Activated T-helper 2 cell treated with anti-CD3 and anti-CD28 coated beads, Interferon-gamma antibody, Interleukin-2, Interleukin-4, amounts not matched to agents 10 μg/mL and 5 μg/mL and 100 μg/mL, durations not matched to agents 14 hours and 24 hours and 36 hours (primary cell): ENCODE measurements at places on chromosomes 4 and X. TPM values are rescaled to one million over a fixed set of nuclear protein-coding genes. Genes with fewer than 3 reads are reported as not detected.

BTK gene
- 0.11 and 0.25 TPM in 2 replicates for total RNA-seq

- DNase-seq = no peak
These were observed 41.0 kb upstream of the CDKN2AIP start for GRCh38 chr4:183403486-183403885.

DNA sequence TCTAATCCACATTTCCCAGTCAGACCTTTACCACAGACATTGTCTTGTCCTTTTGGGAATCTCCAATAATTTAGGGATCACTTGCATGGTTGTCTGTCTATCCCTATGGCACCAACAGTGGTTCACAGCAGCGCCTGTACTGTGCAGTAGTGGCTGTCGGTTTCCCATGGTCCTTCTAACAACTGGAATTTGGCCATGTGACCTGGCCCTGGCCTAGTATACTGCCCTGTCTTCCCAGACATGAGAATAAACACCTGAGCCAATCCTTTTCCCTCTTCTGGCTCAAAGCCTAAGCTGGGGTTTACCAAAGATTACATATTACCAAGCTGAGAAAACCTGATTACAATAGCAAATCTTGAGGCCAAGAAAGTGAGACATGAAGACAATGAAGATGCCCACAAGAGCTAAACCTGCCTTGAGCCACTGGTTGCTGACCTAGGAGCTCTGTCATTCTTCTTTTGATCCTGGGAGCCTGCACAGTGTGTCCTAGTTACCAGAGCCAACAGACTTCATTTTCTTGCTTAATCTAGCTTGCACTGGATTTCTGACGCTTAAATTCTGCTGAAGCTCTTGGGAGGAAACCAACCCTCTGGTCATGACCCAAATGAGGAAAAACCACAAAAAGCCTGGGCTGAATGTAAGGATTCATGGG, 92.1 kb downstream of the SCD5 start:
- no peak for DNase-seq

- DNase-seq = no peak
These were observed 36.0 kb downstream of the MAML3 start for GRCh38 chr4:140117947-140118346.

- DNase-seq = no peak
These were observed 78.9 kb downstream of the MBNL3 start for GRCh38 chrX:132409780-132410556.

HHIP gene
- total RNA-seq = not detected in 2 replicates

DNA sequence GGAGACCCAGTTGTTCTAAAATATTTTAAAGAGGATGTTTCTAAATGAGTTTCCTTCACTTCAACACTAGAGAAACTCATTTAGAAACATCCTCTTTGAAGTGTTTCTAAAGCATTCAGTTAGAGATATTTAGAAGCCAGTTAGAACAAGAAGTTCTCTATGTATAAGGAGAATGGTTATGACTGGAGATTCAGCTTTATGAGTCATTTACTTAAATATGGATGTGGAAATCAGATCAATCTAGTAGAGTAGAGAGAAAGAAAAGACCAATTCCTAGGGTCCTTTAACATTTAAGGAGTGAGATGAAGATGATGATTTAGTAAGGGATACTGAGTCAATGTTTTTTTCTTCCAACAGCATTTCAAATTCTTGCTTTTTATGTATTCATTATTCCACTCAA, 234.1 kb downstream of the GRXCR1 start:
- no peak for DNase-seq

GRCh38 chrX:41475191-41475590, 28.0 kb downstream of the NYX start:
- no peak for DNase-seq

SSR4 gene
- total RNA-seq = 282 and 303 TPM in 2 replicates

- DNase-seq = no peak
These were observed 34.8 kb downstream of the EGF start for GRCh38 chr4:109947457-109947856.

DCAF4L1 gene
- total RNA-seq = 0.11 and 0.18 TPM in 2 replicates

DNA sequence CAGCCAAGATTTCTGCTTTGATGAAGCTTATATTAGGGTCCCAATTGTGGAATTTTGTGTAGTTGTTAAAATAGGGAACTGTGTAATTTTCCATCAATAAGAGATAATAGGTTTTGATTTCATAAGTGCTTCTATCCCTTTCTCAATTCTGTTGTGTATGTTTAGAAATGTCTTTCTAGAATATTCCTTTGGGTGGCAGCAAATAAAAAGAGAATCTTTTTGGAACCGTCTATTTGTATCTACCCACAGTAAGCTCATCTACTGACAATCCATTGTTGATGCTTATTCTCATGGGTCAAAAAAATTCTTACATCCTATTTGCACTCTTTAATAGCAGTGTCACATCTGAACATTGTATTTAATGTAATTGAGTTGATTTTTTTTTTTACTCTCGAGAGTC, 61.7 kb downstream of the TMA16 start:
- no peak for DNase-seq

NRK gene
- not detected in 2 replicates for total RNA-seq

GRCh38 chrX:130669233-130669632, 233.8 kb downstream of the ENOX2 start:
- DNase-seq = no peak

GRCh38 chrX:136246201-136246600, 5.0 kb downstream of the MAP7D3 start:
- DNase-seq = no peak

DNA sequence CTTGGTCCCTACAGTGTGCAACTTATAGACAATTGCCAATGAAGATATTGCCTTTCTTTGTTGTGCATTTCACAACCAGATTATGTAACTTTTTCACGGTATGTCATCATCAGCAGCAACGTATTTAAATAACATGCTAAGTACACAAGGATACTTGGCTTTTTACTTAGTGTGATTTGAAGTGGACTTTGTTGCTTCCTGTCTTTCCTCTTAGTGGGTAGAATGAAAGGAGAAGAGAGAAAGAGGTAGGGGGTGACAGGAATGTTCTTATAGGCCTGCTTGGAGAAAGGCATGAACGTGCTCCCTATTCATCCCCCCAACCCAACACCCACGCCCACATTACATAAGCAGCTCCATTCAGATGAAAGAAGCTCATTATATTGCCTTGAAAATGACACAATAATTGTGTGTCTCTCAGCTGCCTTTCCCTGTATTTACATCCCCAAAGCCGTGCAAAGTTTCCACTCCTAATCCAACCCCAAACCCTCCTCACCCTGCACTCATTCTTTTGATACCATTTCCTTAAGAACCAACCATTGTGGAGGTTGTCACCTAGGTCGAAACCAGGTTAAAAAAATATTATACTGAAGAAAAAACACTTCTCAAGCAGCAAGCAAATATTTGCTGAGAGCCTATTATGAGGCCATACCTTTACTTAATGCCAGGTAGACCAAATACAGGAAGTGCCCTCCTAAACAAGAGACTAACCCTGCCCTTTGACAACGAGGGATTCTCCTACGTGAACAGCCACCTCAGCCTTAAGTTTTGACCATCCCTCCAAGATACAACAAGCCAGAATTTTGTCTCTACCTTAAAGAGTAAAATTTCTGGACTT, 25.2 kb upstream of the GK start:
- no peak for DNase-seq

GRCh38 chrX:69015564-69016292, 149.5 kb downstream of the PJA1 start:
- no peak for DNase-seq

- no peak for DNase-seq
These were observed 122.6 kb upstream of the VCX3B start for GRCh38 chrX:8341814-8342590.

USP27X gene
- total RNA-seq = 1.7 TPM in 2 replicates

DNA sequence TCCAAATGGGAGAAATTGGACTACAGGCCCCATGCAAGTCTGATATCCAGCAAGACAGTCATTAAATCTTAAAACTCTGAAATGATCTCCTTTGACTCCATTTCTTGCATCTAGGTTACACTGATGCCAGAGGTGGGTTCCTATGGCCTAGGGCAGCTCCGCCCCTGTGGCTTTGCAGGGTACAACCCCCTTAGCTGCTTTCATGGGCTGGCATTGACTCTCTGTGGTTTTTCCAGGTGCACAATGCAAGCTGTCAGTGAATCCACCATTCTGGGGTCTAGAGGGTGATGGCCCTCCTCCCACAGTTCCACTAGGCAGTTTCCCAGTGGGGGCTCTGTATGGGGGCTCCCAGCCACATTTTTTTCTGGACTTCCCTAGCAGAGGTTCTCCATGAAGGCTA, 228.5 kb upstream of the ADAMTS3 start:
- DNase-seq = no peak

ASB12 gene
- not detected in 2 replicates for total RNA-seq

HSD17B13 gene
- total RNA-seq = 0.16 and 0.32 TPM in 2 replicates

- DNase-seq = no peak
These were observed 22.3 kb upstream of the RNF150 start for GRCh38 chr4:141155586-141155985.

- no peak for DNase-seq
These were observed 19.7 kb downstream of the TRIM2 start for GRCh38 chr4:153223930-153224329.

- DNase-seq = no peak
These were observed 257.0 kb downstream of the IDS start for GRCh38 chrX:149248073-149248625.

CACNA1F gene
- 0.23 and 0.32 TPM in 2 replicates for total RNA-seq

DNA sequence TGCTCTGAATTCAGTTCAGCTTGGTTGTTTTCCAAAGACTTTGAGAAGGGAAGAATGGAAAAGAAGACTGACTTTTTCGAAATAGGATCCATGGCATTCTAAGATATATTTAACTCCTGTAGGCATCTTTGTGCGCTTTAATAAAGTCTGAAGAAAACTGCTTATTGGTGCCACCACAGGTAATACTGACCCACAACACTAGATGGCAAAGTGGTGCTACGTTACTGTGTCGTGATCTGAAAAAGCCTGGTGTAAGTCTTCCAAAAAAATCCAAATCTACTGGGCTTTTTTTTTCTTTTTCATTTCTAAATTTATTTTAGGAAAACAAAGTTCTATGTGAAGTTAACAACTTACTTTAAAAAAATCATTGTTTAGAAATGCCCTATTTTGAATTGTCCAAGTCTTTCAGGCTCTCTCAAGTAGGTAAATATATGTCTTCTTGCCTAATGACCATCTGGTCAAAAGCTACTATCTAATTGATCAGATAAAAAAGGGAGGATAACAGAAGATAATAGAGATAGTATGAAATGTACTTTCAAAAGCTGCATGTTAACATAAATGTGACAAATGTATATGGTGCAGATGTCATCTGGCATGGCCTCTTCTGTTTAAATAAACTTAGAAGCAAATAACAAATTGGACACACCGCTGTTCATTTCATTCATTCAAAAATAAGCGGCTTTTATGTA, 47.0 kb upstream of the MID1IP1 start:
- DNase-seq = no peak

HPRT1 gene
- 118 and 129 TPM in 2 replicates for total RNA-seq

PDHA2 gene
- not detected in 2 replicates for total RNA-seq

DNA sequence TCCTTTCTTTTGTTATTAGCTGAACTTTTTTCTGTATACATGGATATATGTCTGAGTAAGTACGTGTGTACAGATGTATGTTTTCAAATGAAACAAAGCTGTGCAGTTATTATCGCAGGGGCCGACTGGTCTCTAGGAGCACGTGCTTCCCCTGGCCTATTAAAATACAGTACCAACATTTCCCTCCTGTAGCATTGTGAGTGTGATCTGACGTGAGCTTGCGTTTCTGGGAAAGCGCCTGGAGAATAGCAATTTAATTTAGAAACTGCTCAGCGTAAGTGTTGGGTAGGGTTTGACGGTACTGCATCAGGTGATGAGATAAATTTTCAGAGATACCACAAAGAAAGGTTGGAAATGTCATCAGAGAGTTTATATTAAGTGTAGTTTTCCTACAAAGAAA, 173.3 kb downstream of the FBXO8 start:
- DNase-seq = no peak

DNA sequence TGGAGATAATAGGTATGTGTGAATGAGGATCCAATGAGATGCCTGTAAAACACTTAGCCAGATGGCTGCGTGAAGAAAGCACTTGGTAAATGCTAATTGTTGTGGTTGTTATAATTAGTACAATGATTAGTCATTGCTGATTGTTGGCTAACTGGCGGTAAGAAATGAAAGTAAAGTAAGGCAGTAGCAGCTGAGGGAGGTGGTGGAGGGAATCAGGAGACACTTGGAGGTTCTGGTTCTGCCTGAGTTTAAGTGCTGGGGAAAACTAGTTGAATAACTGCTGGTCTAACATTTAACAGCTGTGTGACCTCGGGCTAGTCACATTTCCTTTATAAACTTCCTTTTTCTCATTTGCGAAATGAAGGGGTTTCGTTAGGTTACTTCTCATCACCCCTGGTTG, 30.9 kb downstream of the CD38 start:
- DNase-seq = no peak

AMER1 gene
- 5.4 TPM in 2 replicates for total RNA-seq

DNA sequence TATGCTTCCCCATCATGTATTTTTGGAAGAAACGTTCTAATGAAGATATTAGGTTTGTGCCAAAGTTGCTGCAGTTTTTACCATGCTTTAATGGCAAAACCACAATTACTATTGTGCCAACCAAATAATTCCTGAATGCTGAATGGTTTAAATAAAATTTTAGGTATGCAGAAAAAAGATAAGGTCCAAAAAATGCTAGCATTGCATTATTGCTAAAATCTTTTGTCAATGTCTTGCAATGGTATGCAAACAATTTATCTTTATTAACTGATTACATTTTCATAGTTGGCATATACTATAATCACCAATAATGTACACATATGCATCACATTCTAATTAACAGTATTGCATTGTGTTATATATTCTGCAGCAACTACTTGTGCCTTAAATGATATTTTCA, 1657.4 kb upstream of the IGFBP7 start:
- no peak for DNase-seq

DNA sequence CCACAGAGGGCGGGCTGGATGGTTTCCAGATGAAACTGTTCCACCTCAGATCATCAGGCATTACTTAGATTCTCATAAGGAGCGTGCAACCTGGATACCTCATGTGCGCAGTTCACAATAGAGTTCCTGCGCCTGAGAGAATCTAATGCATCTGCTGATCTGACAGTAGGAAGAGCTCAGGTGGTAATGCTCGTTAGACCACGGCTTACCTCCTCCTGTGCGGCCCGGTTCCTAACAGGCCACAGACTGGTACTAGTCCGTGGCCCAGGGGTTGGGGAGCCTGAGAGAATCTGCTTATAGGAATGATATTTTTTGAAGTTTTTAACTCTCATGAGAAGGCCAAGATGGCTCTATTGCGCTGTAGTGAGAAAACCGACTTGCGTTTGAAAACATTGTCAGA, 5.4 kb downstream of the NCAPG start:
- DNase-seq = no peak
